ENCODE measurements at places on chromosomes 16 and 17.

GRCh38 chr17:40448213-40448638 lies 5.0 kb downstream of the IGFBP4 start:
- DNase-seq, result no peak

GRCh38 chr16:72985148-72985941 lies 62.6 kb downstream of the ZFHX3 start:
- DNase-seq, result no peak

DNA sequence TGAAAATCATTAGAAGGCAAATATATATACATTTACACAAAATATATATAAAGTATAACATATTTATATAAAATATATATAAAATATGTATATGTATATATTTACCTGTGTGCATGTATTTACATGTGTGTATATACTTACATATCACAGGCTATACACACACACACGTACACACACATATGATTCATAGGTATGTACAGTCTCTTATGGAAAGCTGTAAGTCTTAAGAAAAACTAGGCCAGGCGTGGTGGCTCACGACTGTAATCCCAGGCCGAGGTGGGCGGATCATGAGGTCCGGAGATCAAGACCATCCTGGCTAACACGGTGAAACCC lies 14.7 kb downstream of the TOM1L2 start:
- no peak for DNase-seq

- no peak for DNase-seq
These were observed 34.9 kb downstream of the PLD6 start for GRCh38 chr17:17171186-17171585.

GRCh38 chr16:4749700-4750257 lies 15.4 kb downstream of the DNAAF8 start:
- DNase-seq, result no peak

- DNase-seq, result no peak
These were observed 3.2 kb downstream of the ACSF3 start for GRCh38 chr16:89096768-89097391.

DNA sequence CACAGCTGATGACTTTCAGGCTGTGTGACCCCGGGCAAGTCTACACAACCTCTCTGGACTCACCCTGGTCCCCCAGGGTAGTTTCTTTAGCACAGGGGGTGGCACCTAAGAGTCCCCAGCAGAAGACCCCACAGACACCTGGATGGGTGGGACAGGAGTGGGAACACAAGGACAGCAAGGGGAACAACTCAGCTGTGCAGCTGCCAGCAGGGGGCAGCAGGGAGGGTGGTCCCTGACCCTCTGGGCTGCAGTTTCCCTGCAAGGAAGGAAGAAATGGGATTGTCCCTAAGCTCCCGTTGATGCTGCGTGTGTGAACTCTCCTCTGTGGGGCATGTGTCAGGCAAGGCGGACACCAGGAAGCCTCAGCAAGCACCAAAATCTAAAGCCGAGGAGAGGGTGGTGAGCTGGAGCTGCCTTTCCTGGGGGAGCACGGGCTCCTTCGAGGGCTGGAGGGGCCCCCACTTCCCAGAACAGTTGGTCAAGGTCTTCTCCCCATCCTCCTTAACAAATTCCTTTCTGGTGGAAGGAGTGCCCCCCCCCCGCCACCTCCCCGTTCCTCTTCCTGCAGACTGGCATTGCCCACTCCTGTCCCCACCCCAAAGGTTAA lies 24.1 kb upstream of the CDH5 start:
- peak; percentile 18 for DNase-seq

DNA sequence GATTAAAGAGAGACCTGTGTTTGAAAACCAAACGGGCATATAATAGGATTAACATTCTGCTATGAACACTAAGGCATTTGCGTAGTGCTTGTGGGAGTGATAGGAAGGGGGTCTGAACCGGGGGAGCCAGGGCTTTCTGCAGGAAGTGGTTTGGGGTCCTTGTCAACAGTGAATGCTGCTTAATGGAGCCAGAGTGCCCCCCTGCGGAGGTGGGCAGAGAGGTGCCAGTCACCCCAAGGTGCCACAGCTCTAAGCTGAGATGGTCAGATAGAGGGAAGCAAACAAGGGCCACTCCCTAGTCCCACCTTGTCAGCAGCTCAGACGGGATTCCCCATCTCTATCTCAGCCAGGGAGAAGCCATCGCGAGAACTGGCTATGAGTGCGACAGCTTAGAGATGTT lies 17.7 kb downstream of the NAA60 start:
- DNase-seq, result no peak

GRCh38 chr16:11181242-11181898 lies 74.6 kb downstream of the SOCS1 start:
- no peak for DNase-seq

DNA sequence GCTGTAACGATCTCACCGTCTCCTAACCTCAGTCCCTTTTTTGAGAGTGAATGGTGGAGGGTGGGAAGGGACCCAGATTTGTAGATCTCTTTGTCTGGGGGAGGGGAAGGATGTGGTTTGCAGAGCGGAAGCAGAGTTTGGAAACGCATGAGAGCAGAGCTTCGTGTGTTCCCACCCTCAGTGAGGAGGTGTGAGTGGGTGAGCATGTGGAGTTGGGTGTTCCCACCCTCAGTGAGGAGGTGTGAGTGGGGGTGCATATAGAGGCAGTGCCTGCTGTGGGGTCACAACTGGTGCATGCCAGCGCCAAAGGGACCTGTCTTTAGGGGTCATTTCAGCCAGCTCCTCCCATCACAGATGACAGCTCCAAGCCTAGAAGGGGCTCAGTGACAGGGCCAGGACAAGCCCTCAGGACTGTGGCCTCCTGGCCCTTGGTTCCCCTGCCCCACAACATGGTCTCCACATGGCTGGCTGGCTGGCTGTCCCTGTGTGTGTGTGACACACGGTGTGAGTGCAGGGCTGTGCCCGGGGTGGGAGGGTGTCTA lies 1.8 kb upstream of the CISD3 start:
- no peak for DNase-seq

- DNase-seq, result peak; percentile 65
These were observed 1.9 kb upstream of the YBX2 start for GRCh38 chr17:7296189-7296861.

- peak; percentile 33 for DNase-seq
These were observed 1.1 kb downstream of the VAT1 start for GRCh38 chr17:43020789-43021740.
